ENCODE measurements at places on chromosomes 12 and 14. TPM values are rescaled to one million over a fixed set of nuclear protein-coding genes. Genes with fewer than 3 reads are reported as not detected.

DNA sequence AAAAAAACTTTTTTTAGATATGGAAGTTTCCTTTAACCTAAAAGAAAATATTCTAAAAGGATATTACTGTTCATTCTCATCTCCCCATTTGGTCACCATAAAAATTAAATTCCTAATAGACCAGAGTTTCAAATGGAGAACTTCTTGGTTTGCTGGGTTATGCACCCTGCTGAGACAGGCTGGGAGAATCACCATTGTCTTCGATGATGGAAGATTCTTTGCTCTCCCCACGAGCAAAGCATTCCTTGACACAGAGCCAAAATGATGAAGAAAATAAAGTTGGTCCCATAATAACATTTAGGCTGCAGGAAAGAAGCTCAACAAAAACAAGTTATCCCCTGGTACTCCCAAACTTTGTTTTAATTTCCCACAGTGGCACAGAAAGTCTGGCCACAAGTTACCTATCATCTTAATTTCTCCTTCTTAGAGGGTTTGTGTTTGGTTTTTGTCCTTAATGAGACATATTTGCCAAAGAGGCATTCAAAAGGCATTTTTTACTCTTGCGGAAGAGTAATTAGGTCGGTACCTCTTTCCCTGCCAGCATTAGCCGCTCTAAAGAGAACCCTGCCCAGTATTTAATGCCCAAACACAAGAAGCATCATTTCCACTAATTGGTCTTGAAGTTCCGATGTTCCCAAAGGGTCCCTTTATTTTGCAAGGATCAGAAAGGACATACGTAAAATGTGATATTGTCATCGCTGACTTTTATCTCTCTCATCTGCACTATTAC, 4.8 kb downstream of the DIO2 start:
- no peak for DNase-seq

GRCh38 chr14:77809011-77809410, 9.1 kb downstream of the ADCK1 start:
- DNase-seq: no peak

DNA sequence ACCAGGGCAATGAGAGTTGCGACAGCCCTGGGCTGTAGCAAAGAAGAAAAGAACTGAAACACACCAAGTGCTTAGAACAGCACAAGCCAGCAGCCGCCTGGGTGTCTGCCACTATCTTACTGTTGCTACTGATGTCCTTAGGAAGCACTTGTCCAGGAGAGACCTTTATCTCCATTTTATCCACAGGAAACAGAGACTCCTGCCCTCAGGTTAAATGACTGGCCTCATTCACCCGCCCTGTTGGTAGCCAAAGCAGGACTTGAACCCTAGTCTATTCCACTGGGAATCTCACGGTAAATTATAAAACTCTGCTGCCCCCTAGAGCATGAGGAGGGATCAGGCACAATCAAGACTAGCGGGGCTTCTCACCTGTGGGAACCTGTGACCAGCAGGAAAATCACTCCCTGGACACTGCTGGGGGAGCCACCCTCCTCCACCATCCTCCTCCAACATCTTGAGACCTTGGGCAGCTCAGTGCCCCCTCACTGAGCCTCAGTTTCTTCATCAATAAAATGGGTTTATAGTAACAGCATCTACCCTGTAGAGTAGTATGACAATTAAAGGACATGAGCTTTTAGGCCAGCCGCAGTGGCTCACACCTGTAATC, 20.5 kb upstream of the TESC start:
- no peak for DNase-seq

GRCh38 chr14:63563370-63564026, 20.3 kb upstream of the PPP2R5E start:
- no peak for DNase-seq

The DHRS4L2 gene
- total RNA-seq: 16.8 TPM

GRCh38 chr12:122975790-122976647, 975 bp downstream of the OGFOD2 start:
- DNase-seq: no peak

- DNase-seq: no peak
These were observed 13.6 kb upstream of the MYBPC1 start for GRCh38 chr12:101581190-101581589.

DNA sequence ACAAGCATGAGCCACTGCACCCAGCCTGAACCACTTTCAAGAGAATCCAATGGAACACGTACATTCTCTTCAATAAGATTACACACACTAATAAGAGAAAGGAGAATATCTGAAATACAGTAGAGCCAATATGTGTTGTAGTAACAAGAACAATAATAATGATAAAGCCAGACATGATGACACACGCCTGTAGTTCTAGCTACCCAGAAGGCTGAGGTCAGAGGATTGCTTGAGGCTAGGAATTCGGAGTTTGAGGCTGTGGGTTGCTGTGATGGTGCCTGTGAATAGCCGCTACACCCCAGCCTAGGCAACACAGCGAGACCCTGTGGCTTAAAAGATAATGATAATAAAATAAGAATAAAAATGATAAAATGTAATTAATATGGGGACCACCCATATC, 15.6 kb downstream of the APOBEC1 start:
- no peak for DNase-seq

GRCh38 chr14:34678735-34679134, 35.7 kb downstream of the CFL2 start:
- no peak for DNase-seq

The BCL2L14 gene
- 1.6 TPM for total RNA-seq

GRCh38 chr14:39843881-39844280, 411.6 kb upstream of the FBXO33 start:
- no peak for DNase-seq

The RASSF8 gene
- 52.1 TPM for total RNA-seq

GRCh38 chr12:123393747-123394146, 9.8 kb downstream of the KMT5A start:
- DNase-seq: no peak

- DNase-seq: peak; percentile 95
These were observed 315 bp upstream of the CCDC85C start for GRCh38 chr14:99604278-99604765.

The PLCZ1 gene
- not detected for total RNA-seq

DNA sequence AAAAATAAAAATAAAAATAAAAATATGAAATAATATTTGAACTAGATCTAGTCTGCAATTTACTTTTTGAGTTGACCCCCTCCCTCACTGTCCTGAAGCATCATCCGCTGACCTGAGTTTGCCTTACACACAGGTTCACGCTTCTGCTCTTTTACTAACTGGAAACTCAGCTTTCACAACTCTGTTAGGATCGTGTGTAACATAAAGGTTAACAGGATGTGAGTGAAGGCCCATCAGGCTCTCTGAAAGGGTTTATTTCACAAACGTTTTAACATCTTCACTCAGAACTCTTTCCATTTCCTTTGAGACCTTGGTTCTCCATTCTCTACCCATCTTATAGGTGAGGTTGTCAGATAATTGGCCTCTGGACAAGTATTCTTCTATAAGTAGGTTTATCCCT, 191.4 kb downstream of the FOXN3 start:
- no peak for DNase-seq

DNA sequence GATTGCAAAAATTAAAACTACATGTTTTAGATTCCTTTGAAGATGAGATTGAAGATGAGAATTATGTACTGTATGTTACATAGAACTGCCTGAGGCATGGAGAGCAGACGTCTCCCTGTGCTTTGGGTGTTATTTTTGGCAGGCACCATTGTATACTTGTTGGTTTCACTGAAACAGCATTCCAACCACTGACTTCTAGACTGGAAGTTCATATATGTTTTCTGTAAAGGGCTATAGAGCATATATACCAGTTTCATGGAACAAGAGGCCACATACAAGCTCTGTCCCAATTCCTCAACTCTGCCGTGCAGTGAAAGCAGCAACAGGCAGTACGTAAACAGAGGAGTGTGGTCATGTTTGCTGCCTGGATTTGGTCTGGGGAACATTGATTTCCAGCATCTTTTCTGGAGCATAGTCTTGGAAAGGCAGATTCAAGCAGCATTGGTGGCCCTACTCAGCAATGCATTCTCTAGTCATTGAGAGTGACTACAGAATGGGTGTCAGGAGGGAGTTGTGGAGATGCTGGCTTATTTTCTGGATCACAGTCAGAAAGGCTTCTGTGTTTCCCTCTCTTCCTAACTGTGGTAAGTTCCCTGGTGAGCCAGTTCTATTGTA, 57.6 kb upstream of the CNTN1 start:
- DNase-seq: no peak

- no peak for DNase-seq
These were observed 47.9 kb upstream of the DBX2 start for GRCh38 chr12:45098766-45099165.

DNA sequence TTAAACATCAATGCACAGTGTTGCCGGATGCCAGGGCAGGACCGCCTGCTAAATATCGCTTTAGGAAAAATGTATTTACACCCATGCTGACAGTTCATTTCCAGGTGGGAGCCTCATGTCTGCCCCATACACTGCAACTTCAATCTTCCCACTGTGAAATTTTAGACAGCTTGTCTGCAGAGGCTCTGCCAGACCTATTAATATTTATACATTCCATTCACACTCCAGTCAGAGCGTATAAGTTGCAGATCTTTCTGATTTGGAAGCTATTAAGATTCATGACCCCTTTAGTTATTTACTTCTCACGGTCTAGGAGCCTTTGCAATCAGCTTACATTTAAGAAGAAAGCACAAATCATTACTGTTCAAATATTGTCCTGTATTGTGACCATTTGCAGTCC, 357.4 kb downstream of the ATP23 start:
- no peak for DNase-seq

DNA sequence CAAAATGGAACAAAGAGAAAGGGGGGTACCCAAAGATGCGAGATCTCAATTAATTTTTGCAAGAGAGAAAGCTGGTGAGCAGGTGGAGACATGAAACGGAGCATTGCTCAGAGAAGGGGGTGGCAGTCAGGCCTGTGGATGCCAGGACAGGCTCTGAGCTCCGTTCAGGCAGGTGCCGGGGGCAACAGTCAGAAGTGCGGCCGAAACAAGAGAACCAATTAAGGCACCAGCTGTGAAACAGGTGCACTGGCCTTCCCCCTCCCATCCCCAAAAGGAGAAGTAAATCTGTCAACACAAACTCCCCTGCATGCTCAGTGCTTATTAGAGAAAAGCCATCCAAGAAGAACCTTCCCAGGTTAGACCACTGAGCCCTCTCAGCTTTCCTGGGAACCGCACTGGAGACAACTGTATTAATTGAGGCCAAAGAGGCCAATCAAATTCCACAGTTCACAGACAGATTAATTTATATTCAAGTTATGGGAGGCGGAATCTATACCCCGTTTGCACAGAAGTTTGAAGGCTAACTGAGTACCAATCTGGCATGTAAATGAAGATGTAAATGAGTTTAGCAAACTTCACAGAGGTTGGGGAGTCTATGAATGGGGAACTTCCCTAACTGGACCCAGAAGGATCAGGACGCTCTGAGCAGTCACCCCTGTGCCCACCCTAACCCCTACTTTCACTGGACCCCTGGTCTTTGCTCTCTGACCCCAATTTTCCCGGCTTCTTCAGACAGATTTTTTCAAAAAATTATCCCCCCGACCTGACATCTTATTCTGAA, 20.9 kb downstream of the OAS2 start:
- no peak for DNase-seq

DNA sequence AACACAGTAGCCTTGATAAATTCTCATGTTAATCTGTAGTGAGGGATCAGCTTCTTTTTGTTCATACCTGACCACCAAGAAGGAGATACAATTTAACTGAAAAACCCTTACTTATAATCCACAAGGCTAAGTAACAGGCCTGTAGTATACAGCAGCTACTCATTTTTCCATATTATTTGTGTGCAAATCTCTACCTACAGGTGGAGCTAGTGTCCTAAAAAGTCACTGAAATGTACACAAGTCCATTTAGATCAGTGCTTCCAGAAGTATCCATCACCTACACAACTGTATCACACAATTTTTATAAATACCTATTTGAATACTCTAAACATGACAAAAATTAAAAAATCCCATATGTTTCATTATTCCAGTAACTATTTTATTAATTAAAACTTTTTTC, 173.2 kb downstream of the SLC35F4 start:
- no peak for DNase-seq

DNA sequence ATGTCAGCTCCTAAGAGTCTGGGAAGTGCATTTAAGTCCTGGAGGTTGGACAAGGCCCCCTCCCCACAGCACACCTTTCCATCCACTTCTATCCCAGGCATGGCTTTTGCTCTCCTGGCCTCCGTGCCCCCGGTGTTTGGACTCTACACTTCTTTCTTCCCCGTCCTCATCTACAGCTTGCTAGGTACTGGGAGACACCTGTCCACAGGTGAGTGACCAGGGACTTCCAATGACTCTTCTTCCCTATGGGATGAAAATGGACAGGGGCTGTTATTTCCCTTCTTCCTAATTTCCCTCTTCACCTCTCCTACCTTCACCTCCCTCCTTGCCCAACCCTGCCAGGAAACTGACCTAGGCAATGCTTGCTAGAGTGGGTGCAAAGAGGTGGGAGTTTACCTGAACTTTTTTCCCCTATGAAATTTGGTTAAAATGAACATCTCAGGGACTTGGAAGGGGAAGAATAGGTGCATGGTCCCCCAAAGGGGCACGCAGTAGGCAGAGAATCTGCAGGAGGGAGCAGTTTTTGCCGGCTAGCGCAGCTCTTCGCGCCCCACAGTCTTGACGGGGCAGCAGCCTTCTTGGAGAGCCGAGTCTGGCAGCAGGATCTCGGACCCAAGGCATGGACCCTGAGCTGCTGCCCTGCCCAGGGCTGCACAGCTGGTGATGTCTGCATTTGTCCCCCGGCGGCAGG, 9.2 kb downstream of the ARHGEF25 start:
- no peak for DNase-seq

GRCh38 chr14:44763356-44763755, 198.4 kb downstream of the KLHL28 start:
- no peak for DNase-seq

GRCh38 chr12:125243811-125244210, 178.6 kb downstream of the AACS start:
- no peak for DNase-seq

The MYO1H gene
- total RNA-seq: 2.0 TPM

The LRRC23 gene
- 7.4 TPM for total RNA-seq

- DNase-seq: no peak
These were observed 189.0 kb upstream of the ARHGAP5 start for GRCh38 chr14:31887929-31888580.

GRCh38 chr14:36582011-36582873, at the start of gene NKX2-8:
TSS of gene NKX2-8 (minus strand) at chr14:36582614. CDS start at chr14:36582389, 225 bp downstream.
- no peak for DNase-seq

DNA sequence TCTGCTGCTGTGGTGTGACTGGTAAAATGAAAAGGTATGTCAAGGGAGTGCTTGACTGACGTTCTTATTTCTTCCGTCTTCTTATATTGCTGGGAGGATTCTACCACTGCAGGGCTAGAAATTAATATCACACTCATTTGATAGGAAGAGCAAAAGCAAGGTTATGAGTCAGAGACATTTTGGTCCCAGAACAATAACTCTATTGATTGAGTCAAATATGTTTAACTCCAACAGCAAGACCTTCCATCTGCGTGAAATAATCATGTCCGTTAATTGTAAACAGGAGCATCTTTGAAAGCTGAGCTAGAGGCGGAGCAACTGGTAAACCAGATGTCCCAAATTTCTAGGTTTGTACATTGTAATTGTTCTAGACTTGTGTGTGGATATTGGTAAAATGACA, 1293.6 kb downstream of the AACS start:
- DNase-seq: no peak

The SLC6A15 gene
- 2.2 TPM for total RNA-seq

The MORN3 gene
- 0.29 TPM for total RNA-seq

- DNase-seq: no peak
These were observed 42.3 kb downstream of the ARMH4 start for GRCh38 chr14:58109744-58110143.
